ENCODE measurements at places on chromosomes 11 and 22.

DNA sequence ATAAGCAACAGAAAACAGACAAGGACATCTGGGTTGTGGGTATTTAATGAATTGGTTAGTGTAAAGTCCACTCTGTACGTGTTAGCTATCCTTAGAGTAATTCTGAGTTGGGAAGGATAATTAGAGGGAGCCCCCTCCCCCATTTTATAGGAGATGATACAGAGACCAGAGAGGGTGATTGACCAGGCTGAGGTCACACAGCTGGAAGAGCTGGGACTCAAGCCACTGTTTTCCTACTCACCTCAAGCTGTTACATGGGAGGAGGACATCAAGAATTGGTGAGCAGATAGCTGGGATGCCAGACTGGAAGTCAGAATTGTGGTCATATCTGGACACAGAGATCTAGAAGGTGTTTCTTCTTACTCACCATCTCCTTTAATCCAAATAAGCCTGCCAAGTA is 8.7 kb upstream of the NPTXR start:
- DNase-seq, result no peak

DNA sequence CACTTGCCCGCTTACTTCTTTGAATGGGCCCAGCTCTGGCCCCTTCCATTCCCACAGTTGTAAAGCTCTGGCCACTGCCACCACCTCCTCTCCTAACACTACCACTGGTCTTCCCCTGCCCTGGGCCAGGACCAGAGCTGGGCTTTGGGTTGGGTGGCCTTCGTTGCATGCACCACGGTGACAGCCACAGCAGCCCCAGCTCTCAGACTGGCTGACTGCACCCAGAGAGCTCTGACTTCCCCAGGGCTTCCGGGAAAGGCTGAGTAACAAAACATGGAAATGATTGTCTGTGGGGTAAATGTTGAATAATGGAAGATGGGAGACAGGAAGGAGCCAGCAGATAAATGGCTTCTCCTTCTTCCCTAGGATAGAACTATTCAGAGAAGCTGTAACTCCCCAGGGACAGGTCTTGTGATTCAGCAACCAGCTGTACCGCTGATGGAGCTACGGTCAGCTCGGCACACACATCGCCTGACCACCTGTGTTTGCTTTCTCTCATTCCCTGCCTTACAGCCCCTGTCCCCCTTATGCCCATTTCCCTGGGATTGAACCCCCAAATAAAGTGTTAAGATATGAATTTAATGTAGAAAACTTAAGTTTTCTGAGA is 27.6 kb downstream of the SCN4B start:
- no peak for DNase-seq

DNA sequence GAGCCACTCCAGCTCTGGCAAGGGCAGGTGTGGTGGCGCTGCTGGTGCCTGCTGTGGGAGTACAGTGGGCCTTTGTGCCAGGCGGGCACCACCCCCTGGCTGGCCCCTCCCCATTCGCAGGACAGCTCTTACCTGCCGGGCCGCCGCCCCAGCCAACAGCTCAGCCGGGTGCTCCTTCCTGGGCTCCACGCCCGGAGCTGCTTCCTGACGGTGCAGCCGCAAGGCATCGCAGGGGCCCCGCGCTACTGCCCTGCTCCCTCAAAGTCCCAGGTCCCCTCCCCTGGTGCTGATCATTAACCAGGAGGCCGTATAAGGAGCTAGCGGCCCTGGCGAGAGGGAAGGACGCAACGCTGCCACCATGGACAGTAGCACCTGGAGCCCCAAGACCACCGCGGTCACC is at the start of gene SLC5A1:
TSS of gene SLC5A1 (plus strand) at position 338 of the 400 bp plus-strand sequence. CDS start at position 359, 21 bp downstream.
- DNase-seq, result no peak

DNA sequence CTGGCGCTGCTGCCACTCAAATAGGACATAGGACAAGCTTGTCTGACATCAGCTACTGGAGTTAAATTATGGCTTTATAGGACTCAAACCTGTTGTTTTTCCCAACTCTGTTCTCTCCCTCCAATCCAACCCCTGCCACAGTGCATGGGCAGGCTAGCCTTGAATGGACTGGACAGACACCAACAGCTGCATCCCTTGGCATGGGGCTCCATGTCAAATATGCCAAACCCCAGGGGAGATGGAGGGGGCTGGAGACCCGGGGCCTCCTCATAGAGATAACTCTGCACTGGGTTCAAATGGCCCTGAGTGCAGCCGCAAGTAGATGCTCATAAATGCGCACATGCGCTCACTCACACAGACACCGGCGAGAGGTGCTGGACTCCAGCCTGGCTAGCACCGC is 28.9 kb downstream of the CD5 start:
- DNase-seq, result no peak

GRCh38 chr11:985406-985805 is 51.1 kb downstream of the MUC6 start:
- DNase-seq, result no peak

DNA sequence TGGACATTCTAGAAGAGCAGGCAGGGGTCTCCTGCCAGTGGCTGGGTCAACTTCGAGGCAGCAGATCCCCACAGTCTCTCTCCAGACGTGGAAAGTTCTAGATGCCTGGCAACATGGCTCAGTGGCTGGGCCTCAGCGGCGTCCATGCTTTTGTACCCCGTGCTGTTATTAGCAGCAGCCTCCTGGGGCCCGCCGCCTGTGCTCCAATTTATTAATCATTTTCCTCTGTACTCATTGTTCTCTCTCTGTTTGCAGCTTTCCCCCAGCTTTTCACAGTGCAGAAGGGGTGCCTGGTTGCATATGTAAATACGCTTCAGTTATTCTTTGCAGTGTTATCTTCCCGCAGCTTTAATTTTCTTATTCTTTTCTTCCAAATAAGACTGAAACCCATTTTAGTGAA is 515.1 kb downstream of the TBC1D22A start:
- no peak for DNase-seq

DNA sequence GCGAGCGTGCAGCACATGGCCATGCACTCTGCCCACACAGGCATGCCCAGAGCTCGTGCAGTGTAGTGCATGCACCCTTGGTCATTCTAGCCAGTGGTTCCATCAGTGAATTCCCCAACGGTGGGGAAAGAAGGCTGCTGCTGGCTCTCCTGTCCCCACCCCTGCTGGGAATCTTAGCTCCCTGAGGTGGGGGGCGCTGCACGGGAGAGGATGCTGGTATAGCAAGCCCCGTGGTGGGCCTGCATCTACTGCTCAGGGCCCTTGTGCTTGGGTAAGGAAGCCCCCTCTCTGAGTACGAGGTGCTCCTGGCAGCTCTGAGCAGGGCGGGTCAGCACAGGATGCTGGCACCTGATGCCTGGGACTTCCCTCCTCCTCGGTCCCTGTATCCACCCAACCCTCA is 18.5 kb upstream of the BAIAP2L2 start:
- DNase-seq, result no peak

- DNase-seq, result no peak
Observed at GRCh38 chr22:20479612-20480196, 15.9 kb downstream of the KLHL22 start.

GRCh38 chr11:70528794-70529580 is 130.7 kb downstream of the CTTN start:
- no peak for DNase-seq

DNA sequence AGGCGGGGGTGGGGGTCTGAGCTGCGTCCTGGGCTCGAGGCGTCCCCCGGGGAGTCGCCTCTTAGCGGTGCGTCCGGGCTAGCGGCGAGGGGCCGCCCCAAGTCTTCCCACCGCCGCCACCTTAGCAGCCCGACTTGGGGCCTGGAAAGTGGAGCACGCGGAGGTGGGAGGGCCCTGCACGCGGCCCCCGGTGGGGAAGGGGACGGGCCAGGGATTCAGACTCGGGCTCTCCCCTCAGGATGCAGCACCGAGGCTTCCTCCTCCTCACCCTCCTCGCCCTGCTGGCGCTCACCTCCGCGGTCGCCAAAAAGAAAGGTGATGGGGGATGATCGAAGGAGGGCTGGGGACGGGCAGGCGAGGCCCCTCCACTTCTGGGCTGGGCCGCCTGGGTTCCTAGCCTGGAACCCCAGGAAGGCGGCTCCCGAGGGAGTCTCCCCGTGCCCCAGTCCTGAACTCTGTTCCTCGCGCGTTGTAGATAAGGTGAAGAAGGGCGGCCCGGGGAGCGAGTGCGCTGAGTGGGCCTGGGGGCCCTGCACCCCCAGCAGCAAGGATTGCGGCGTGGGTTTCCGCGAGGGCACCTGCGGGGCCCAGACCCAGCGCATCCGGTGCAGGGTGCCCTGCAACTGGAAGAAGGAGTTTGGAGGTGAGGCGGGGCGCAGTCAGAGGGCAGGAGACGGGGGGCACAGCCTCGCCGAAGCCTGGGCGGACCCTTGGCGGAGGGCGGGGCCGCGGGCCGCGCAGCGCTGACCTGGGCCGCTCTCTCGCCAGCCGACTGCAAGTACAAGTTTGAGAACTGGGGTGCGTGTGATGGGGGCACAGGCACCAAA is 563 bp downstream of the MDK start:
- DNase-seq, result peak; percentile 44

- no peak for DNase-seq
Observed at GRCh38 chr11:93128574-93128973, 69.2 kb downstream of the SLC36A4 start.

GRCh38 chr22:43867839-43868635 is 5.7 kb upstream of the SULT4A1 start:
- peak; percentile 53 for DNase-seq

- no peak for DNase-seq
Observed at GRCh38 chr11:44781655-44782054, 54.9 kb downstream of the TSPAN18 start.

DNA sequence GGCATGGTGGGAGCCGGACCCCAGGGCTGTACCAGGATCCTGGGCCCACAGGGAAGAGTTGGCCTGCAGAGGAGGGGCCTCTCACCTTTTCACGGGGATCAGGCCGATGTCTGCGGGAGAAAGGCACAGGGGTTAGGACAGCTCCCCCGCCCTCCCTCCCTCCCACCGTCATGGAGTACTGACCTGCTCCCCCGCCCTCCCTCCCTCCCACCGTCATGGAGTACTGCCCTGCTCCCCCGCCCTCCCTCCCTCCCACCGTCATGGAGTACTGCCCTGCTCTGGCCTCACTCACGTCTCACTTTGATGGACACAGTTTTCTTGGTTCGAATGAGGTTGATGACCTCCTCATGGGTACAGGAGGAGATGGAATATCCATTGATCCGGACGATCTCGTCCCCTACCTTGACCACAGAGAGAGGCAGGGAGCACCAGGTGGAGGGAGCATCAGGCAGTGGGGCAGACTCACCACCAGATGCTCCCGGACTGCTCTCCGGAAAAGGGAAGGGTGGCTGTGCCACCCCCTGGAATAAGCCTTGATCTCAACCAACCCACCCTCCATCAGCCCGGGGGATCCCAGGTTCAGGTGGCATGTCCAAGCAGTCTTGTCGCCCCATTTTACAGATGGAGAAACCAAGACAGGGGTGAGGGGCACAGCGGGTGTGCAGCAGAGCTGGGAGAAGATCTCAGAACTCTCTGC is 17.1 kb downstream of the USH1C start:
- no peak for DNase-seq

- no peak for DNase-seq
Observed at GRCh38 chr11:64842851-64843685, 1.4 kb downstream of the CDC42BPG start.

GRCh38 chr11:6388748-6389147 is 1.5 kb upstream of the SMPD1 start:
- no peak for DNase-seq

DNA sequence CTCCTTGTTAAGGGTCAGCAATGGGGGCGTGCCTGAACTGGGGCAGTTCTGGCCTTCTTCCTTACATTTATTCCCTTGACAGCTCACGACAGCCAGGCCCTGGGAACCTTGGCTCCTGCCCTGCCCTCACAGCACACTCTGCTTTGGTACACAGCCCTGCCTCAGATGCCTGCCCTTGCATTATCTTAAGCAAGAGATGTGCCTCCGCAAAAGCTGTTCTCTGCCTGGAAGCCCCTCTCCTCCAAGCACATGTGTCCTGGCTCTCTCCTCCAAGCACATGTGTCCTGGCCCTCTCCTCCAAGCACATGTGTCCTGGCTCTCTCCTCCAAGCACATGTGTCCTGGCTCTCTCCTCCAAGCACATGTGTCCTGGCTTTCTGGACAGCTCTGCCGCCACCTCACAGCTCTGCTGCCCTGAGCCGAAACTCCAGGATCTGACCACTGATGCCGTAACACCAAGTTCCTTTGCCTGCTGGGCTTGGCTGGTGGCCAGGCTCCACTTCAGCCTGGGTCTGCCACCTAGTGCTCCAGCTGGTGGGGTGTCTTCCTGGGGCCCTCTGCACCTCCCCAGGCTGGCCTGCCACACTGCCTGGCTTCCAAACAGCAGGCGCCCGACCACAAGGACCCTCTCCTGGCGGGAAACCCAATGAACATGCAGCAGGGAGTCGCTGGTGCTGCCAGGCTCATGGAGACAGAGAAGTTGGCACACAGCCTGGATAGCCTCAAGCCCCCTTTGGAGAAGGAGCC is 53.0 kb downstream of the SCUBE1 start:
- DNase-seq, result peak; percentile 47

DNA sequence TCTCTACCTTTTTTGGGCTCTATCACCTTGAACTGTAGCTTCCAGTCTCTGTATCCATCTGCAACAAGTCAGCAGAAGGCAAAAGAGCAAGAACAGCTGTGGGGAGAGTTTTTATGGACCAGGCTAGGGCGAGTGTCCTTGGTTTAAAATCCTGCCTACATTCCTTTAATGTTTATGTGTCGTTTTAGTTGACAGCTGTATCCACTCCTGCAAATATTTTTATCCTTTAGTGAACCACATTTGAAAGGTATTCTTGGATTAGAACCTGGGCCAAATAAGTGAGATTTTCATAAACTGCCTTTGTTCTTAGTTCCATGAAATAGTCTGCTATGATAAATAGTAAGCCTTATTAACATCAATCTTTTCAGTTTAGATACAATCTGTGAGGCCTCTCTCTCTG is 712.2 kb downstream of the ETS1 start:
- DNase-seq, result no peak

GRCh38 chr22:30104501-30105156 is 24.4 kb downstream of the HORMAD2 start:
- DNase-seq, result peak; percentile 29

DNA sequence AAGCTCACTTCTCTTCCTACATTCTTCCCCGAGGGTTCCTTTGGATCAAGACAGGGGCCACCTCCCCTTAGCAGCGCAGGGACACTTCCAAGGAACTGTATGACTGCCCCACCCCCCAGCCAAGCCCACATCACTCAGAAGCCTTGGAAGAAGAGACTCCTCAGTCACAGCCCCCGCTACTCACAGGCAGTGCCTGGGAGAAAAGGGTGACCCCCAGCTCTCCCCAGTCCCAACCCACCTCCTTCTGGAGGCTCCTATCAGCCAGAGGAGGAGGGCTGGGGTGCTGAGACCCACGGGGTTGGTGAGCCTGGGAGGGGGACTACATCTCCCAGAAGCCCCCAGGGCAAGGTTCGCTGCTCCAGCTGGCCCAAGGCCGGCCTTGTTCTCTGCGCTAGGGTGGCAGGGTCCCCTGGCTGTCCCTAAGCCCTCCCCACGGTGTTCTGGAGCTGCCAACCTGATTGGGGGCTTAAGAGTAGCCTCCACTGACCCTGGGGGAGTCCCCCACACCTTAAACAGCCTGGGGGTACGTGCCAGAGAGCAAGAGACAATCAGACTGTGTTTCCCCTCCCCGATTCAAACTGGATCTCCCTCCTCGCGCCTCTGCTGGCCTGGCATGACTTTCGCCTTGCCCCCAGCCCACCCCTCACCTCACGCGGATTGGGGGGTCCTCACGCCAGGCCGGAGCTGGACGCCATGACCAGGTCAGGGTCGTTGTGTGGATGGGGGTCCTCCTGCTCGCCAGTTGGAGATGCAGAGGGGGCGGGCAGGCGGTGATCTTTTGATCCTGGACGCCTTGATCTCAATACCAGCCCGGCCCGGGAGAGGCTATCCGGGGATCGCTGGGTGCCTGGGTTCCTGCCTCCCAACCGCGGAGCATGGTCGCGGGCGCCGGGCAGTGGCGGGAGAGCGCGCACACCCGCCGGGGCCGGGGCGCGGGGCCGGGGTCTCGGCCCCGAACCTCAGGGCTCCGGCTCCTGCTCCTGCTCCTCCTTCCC is 838 bp downstream of the BCL9L start:
- DNase-seq, result peak; percentile 47

Data from EL (cell line).